ENCODE measurements at places on chromosomes 3 and 15. TPM values are rescaled to one million over a fixed set of nuclear protein-coding genes. Genes with fewer than 3 reads are reported as not detected.

DNA sequence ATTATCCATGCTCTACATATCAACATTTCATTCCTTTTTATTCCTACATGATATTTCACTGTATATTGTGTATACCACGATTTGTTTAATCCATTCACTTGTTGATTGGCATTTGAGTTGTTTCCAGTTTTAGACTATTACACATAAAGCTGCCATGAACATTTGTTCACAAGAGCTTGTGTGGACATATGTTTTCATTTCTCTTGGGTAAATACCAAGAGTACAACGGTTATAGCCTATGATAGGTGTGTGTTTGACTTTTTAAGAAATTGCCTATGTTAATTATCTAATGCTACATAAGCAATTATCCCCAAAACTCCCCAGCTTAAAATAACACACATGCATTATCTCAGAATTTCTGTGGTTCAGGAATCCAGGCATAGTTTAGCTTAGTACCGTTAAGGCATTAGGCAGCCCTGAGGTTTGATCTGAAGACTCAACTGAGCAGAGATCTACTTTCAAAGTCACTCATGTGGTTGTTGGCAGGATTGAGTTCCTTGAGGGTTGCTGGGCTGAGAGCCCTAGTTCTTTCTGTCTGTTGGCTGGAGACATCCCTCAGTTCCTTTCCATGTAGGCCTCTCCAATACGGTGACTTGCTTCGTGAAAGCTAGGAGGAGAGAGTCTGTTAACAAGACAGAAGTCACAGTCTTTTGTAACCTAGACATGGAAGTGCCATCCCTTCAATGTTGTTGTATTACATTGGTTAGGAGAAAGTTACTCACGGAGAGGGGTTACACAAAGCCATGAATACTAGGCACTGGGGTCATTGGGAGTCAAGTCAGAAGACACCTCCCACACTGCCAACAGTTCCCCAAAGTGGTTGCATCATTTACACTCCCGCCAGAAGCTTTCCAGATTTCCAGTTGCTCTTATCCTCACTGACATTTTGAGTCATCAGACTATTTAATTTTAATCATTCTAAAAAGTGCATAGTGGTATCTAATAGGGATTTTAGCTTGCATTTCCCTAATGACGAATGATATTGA lies 21.0 kb upstream of the PCSK6 start:
- H3K27me3 ChIP-seq: peaks cover 3% of the 10 kb centered on the region
- no peak overlapping the region for H3K27ac ChIP-seq
- no peak overlapping the region for H3K4me3 ChIP-seq
- no peaks in the 10 kb centered on the region for H3K4me1 ChIP-seq
- no peaks in the 10 kb centered on the region for H3K36me3 ChIP-seq

GRCh38 chr3:25218362-25218761 lies 209.7 kb upstream of the RARB start:
- no peak for DNase-seq
- no peak overlapping the region for H3K4me3 ChIP-seq
- no peak overlapping the region for H3K27ac ChIP-seq

DNA sequence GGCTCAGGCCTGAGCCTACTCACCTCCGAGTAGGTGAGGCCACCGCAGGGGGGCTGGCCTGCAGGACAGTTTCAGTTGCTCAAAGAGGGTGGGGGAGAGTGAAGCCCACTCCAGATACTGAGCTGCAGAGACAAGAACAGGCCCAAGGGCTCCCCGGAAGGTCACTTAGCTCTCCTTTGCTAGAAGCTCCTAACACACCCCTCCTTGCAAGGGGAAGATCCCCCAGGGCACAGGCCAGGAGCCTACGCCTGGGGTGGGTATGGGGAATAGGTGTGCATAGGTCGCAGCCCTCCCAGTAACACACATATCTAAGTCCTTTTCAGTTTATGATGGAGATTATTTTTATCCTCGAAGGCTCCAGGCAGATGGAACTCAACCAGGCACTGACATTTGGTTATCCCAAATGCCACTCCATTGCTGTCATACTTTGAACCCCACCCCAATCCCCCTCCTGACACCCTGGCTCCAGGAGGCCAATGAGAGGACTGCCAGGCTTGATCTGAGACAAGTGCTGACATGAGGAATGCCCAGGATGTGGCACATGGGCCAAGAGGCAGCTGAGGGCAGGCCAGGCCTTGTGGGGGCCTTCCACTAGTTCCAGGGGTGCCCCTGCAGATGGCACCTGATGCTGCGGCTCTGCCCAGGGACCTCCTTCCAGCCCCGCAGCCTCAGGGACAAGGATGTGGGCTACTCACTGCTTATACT lies 1.1 kb upstream of the MUSTN1 start:
- H3K4me3 ChIP-seq: no peak overlapping the region
- H3K4me1 ChIP-seq: peaks cover 12% of the 10 kb centered on the region

DNA sequence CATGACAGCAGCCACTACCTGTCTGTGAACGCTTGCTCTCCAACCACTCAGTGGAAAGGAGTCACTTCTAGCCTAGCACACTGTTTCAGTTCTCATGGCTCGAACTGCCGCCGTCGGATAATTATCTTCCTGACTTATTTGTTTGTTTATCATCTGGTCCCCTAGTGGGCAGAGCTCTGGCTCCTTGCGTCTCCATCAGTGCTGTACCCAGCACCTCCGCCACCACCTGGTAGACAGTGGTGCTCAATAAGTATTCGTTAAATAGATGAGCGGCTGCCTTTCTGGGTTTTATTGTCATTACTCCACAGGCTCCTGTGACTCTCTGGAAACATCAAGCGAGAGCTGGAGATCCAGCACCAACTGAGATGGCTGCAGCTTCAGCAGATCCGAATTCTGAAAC lies 297.5 kb downstream of the NTRK3 start:
- no peak overlapping the region for H3K4me3 ChIP-seq
- H3K27ac ChIP-seq: no peak overlapping the region
- no peaks in the 10 kb centered on the region for H3K36me3 ChIP-seq
- DNase-seq: no peak
- H3K4me1 ChIP-seq: no peaks in the 10 kb centered on the region

DNA sequence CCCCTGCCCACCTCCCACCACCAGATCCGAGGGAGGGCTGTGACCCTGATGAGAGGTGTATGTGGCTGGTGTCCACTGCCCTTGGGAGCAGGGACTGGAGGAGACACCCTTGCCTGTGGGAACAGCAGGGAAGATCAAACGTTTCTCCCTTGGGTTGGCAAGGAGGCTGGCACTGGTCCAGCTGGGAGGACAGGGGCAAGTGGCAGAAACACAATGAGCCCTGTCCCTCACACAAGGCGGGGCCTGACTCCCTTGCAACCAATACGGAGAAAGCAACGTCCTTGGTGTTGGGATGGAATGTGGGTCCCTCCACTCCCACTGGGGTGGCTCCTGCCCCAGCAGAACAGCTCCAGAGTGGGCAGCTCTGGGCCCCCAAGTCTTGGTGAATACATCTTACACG lies 5.2 kb downstream of the HYAL2 start:
- H3K36me3 ChIP-seq: no peaks in the 10 kb centered on the region
- H3K4me1 ChIP-seq: peaks cover 28% of the 10 kb centered on the region
- H3K27me3 ChIP-seq: no peaks in the 10 kb centered on the region

DNA sequence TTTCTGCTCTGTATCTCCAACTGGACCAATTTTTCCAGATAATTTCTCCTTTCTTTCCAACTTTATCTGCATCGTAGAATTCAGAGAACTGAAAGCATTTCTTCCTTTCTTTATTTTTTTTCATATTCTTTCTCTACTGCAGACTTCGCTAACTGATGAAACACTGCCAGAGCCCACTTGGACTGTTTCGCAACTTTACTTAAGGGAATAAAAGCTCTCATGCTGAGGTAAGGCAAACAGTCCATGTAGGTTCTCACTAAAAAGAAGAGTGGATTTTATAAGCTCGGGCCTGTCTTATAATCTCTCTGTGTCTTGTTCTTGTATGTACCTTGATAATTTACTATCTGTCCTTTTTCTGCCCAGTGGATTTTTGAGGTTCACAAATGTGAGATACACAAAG lies 163.5 kb downstream of the CNTN4 start:
- H3K4me1 ChIP-seq: no peaks in the 10 kb centered on the region
- H3K27ac ChIP-seq: no peak overlapping the region
- no peak for DNase-seq
- H3K27me3 ChIP-seq: no peaks in the 10 kb centered on the region

DNA sequence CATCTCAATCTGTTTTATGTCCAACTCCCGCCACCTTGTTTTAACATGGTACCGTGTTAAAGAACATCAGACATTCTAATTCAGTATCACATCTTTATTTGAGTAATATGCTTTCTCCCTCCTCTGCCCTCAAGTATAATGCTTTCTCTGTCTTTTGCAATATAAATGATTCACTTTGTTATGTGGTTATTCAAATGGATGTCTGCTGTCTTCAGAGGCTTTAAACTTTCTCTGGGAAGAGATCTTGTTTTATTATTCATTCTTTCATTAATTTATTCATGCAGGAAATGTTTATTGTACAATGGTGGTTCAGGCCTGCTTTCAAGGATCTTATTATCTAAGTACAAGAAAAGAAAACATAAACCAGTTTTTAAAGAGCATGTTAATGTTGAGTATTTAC lies 57.1 kb downstream of the RAP2B start:
- DNase-seq: no peak
- no peak overlapping the region for H3K27ac ChIP-seq
- H3K4me3 ChIP-seq: no peak overlapping the region
- H3K27me3 ChIP-seq: no peaks in the 10 kb centered on the region
- H3K36me3 ChIP-seq: no peaks in the 10 kb centered on the region

GRCh38 chr3:151002003-151002981 lies 29.8 kb upstream of the CLRN1 start:
- H3K4me1 ChIP-seq: no peaks in the 10 kb centered on the region
- H3K27ac ChIP-seq: no peak overlapping the region
- DNase-seq: no peak
- no peaks in the 10 kb centered on the region for H3K27me3 ChIP-seq
- H3K4me3 ChIP-seq: no peak overlapping the region
- no peaks in the 10 kb centered on the region for H3K36me3 ChIP-seq

DNA sequence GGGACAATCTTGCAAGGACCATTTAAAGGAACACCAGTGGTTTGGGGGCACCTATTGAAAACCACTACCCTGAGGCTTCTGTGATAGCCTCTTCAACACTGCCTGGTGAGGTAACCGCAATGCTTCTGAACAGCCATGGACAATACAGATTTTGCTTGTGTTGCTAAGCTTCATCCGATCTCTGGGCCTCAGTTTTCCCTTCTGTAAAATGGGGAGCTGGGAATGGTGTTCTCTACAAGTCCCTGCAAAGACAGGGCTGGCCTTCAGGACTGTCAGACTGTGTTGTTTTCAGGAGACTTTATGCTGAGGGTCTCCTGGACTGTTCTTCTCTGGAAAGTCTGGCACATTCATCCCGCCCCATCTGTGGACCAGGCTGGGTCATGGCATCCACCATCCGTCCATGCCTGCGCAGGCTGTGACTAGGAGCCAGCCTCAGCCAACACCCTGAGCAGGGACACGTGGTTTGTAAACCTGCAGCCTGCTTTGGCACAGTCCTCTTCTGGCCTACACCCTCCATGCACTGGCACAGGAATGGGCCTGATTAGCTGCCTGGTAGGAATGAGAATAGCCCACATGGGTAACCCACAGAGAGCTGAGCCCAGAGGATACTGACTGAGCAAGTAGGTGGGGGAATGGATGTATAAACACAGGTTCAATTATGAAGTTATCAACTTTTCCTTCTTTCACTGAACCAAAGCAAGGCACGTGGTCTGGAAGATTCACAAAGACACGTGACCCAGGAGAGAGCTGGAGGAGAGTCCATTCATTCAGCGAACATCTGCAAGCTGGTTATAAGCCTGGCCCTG lies 55.3 kb downstream of the ROPN1B start:
- H3K27me3 ChIP-seq: no peaks in the 10 kb centered on the region
- H3K4me1 ChIP-seq: peaks cover 11% of the 10 kb centered on the region
- H3K27ac ChIP-seq: no peak overlapping the region

GRCh38 chr15:25676070-25676469 lies 187.1 kb downstream of the ATP10A start:
- peaks cover 34% of the 10 kb centered on the region for H3K36me3 ChIP-seq
- no peaks in the 10 kb centered on the region for H3K27me3 ChIP-seq
- H3K4me3 ChIP-seq: no peak overlapping the region
- no peaks in the 10 kb centered on the region for H3K4me1 ChIP-seq
- no peak for DNase-seq

DNA sequence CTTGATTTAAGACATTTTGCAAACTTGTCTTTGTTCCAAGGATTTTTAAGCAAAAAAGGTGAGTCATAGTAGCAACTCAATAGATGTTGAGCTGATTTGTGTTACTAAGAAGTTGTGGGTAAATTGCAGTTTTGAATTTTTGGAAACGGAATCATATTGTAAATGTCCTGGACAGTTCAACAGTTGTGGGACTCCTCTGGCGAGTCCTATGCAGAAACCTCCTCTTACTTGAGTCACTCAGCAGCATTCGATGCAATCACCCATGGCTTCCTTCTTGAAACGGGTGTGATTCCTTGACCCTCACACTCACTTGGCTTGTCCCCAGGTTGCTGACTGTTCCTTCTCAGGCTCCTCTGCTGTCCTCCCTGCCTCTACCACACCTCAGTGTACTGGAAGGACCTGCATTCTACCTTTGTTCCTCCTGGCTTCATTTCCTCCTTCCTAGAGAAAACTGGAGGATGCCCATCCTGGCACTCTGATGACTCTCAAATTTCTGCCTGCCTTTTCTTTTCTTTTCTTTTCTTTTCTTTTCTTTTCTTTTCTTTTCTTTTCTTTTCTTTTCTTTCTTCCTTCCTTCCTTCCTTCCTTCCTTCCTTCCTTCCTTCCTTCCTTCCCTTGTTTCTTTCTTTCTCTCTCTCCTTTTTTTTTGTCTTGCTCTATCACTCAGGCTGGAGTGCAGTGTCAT lies 52.8 kb upstream of the DGKG start:
- no peak overlapping the region for H3K27ac ChIP-seq
- H3K4me1 ChIP-seq: no peaks in the 10 kb centered on the region
- DNase-seq: no peak
- H3K27me3 ChIP-seq: no peaks in the 10 kb centered on the region
- H3K4me3 ChIP-seq: no peak overlapping the region
- no peaks in the 10 kb centered on the region for H3K36me3 ChIP-seq

DNA sequence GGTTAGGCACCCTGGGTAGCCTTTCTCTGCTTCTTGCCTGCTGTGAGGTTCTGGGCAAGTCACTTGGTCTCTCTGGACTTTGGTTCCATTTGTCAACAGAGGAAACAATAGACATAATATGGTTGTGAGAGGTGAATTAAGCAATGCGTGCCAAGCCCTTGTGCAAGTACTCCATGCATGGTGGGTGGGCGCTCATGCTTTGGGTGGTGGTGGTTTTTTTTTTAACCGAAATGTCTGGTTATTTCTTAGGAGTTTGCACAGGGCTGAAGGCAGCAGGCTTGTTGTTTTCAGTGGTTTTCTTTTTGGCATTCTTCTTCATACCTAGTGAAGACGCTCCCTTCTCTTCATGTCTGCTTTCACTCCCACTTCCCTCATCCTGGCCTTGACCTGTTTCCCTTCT lies 84.2 kb upstream of the LRTM1 start:
- no peak overlapping the region for H3K27ac ChIP-seq
- H3K4me3 ChIP-seq: no peak overlapping the region
- H3K27me3 ChIP-seq: no peaks in the 10 kb centered on the region
- no peaks in the 10 kb centered on the region for H3K4me1 ChIP-seq

Gene PSMD6
- total RNA-seq: 63.4 TPM

Gene HIGD1A
- total RNA-seq: 23.6 TPM

Gene SLC12A6
- 39.2 TPM for total RNA-seq

Gene LSM3
- total RNA-seq: 7.3 TPM

Gene IL17RB
- not detected for total RNA-seq

Gene ZDHHC23
- 2.8 TPM for total RNA-seq

Gene GPR160
- 7.5 TPM for total RNA-seq

Gene NR2E3
- not detected for total RNA-seq
